ENCODE measurements at places on chromosomes 6 and 20. TPM values are rescaled to one million over a fixed set of nuclear protein-coding genes. Genes with fewer than 3 reads are reported as not detected.
A peak's percentile ranks its signal among the peaks of the same experiment; 100 is the strongest.

- no peaks in the 10 kb centered on the region for H3K36me3 ChIP-seq
- DNase-seq: no peak
- H3K4me3 ChIP-seq: no peak overlapping the region
- H3K4me1 ChIP-seq: no peaks in the 10 kb centered on the region
- no peaks in the 10 kb centered on the region for H3K27me3 ChIP-seq
These were observed 64.4 kb upstream of the FUCA2 start for GRCh38 chr6:143575901-143576426.

GRCh38 chr20:60408435-60408834 lies 450.2 kb downstream of the CDH26 start:
- no peaks in the 10 kb centered on the region for H3K4me1 ChIP-seq
- H3K4me3 ChIP-seq: no peak overlapping the region
- no peak for DNase-seq
- no peak overlapping the region for H3K27ac ChIP-seq

DNA sequence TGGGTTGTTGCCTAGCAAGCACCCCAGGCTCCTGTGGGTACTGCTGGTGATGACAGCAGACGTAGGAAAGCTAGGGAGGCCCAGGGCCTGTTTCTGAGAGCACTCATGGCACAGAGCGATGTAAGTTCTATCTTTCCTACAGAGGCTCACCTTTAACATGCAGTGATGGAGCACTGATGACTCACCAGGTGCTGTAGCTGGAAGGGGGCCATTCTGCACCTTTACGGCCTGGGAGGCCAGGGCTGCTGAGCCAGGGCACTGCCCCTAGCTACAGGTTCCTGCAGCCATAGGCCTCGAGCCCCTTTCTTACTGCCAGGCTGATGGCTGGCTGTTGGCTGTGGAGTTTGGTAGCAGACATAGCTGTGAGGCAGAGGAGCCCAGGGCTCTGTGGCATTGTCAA lies 31.1 kb upstream of the GPR6 start:
- H3K27me3 ChIP-seq: no peaks in the 10 kb centered on the region
- no peak overlapping the region for H3K4me3 ChIP-seq
- H3K27ac ChIP-seq: no peak overlapping the region
- no peaks in the 10 kb centered on the region for H3K36me3 ChIP-seq

- DNase-seq: no peak
- peaks cover 44% of the 10 kb centered on the region for H3K4me1 ChIP-seq
- H3K27ac ChIP-seq: peak overlapping the region; percentile 9
- no peak overlapping the region for H3K4me3 ChIP-seq
- no peaks in the 10 kb centered on the region for H3K27me3 ChIP-seq
- no peaks in the 10 kb centered on the region for H3K36me3 ChIP-seq
These were observed 48.6 kb upstream of the SASH1 start for GRCh38 chr6:148294059-148294458.

DNA sequence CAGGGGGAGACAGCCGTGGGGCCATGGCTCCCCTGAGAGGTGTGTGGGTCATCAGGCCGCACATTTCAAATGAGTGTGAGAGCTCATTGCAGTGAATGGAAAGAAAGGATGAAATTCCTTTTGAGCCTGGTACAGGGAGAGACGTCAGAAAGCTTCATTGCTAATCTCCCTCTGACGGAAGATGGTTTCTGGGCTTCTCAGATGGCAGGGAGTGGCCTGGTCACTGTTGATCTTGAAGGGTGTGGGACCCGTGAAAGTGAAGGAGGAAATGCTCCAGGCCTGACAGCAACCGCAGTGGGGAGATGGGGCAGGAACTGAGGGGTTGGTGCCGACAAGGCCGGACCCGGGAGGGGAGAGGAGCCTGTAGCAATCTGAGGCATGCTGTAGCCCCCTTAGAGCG lies 127.4 kb downstream of the MYLK4 start:
- no peak for DNase-seq
- no peaks in the 10 kb centered on the region for H3K27me3 ChIP-seq
- H3K4me3 ChIP-seq: no peak overlapping the region
- no peaks in the 10 kb centered on the region for H3K4me1 ChIP-seq
- no peak overlapping the region for H3K27ac ChIP-seq

GRCh38 chr6:148700741-148701311 lies 46.0 kb upstream of the UST start:
- H3K36me3 ChIP-seq: no peaks in the 10 kb centered on the region
- no peaks in the 10 kb centered on the region for H3K27me3 ChIP-seq
- DNase-seq: no peak
- H3K4me3 ChIP-seq: no peak overlapping the region
- H3K4me1 ChIP-seq: peaks cover 8% of the 10 kb centered on the region

DNA sequence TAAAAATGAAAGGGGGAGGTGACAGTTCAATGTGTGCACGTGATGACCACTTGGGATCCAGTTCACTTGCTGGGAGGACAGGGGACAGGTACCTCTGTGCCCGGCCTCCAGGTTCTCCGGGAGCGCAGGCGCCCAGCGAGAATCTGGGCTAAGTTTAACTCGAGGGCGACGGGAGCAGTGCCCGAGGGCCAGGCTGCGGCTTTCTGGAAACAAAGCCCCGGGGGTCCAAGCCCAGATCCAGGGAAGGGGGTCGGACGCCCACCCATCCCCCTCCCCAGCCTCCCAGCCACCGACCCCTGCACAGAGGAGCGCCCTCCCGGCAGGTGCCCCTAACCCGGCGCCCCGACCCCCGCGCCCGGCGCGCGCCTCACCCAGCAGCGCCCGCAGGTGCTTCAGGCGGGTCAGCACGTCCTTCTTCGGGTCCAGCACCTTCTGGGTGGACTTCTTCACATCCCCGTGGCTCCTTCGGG lies 405 bp downstream of the RALGAPA2 start:
- H3K4me3 ChIP-seq: peak overlapping the region; percentile 94
- H3K27ac ChIP-seq: peak overlapping the region; percentile 95
- no peaks in the 10 kb centered on the region for H3K27me3 ChIP-seq
- H3K4me1 ChIP-seq: peaks cover 9% of the 10 kb centered on the region

DNA sequence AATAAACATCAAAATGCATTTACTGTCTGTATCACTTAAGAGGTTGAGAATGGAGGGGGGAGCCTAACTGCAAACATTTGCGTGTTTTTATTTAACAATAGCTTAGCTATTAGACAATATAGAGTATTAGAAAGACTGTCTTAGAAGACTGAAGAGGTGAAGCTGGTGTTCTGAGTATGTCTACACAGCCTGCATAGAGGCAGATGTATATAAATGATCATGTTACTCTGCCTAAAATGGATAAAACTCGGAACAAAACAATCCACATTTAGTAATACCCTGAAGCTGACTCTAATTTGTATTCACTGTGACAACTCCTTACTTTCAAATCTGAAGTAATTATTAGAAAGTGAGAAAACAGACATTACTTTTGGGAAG lies 181.9 kb downstream of the GMPR start:
- no peak overlapping the region for H3K4me3 ChIP-seq
- H3K36me3 ChIP-seq: no peaks in the 10 kb centered on the region
- DNase-seq: no peak
- peaks cover 20% of the 10 kb centered on the region for H3K4me1 ChIP-seq

GRCh38 chr6:40116832-40117231 lies 182.6 kb upstream of the MOCS1 start:
- DNase-seq: no peak
- H3K27ac ChIP-seq: no peak overlapping the region
- no peaks in the 10 kb centered on the region for H3K27me3 ChIP-seq
- no peaks in the 10 kb centered on the region for H3K4me1 ChIP-seq
- H3K4me3 ChIP-seq: no peak overlapping the region
- H3K36me3 ChIP-seq: no peaks in the 10 kb centered on the region

DNA sequence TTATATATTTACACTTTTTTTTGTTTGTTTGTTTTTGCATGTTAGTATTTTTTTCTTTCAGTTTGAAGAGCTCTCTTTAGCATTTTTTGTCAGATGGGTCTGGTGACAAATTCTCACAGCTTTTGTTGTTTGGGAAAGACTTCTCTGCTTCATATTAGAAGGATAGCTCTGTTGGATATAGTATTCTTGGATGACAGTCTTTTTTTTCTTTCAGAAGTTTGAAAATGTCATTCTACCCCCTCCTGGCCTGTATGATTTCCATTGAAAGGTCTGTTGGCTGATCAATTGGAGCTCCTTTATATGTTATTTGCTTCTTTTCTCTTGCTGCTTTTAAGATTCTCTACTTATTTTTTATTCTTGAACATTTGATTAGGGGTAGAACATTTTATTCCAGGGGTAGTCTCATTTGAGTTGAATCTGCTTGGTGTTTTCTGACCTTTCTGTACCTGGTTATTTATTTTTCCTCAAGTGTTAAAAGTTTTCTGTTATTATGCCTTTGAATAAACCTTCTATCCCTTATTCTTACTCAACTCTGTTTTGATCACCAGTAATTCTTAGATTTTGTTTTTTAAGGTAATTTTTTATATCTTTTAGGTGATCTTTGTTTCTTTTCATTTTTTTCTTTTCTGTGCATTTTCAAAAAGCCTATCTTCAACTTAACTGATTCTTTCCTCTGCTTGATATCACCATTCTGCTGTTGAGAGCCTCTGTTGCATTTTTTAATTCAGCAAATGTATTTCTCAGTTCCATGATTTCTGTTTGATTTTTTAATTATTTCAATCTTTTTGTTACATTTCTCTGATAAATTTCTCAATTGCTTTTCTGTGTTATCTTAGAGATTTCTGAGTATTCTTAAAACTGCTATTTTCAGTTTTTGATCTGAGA lies 176.8 kb upstream of the ECI2 start:
- no peaks in the 10 kb centered on the region for H3K27me3 ChIP-seq
- H3K36me3 ChIP-seq: no peaks in the 10 kb centered on the region
- no peaks in the 10 kb centered on the region for H3K4me1 ChIP-seq
- no peak overlapping the region for H3K27ac ChIP-seq
- no peak overlapping the region for H3K4me3 ChIP-seq

DNA sequence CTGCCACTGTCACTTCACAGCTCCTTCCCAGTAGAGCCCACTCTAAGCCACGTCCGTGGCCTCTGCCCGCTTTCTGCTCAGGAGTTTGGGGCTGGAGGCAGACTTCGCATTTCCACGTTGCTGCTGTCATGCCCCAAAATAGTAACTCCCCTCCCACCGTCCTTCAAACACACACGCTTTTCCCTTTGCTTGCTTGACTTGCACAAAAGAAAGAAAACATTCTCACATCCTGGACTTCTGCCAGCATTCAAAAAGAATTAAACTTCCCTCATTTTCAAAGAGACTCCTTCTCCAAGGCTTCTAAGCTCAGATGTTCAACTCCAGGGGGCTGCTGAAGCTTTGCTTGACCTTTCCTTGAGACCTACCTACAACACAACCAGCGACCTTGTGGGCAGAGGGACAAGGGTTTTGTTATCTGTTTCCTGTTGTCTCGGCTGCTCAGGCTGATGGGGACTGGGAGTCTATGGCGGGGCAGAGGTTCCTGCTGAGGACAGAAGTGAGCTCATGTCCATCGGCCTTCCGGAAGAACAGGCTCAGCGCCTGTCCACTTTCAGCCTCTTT lies 263.8 kb upstream of the FOXQ1 start:
- DNase-seq: no peak
- H3K27ac ChIP-seq: no peak overlapping the region
- no peaks in the 10 kb centered on the region for H3K36me3 ChIP-seq
- H3K4me1 ChIP-seq: no peaks in the 10 kb centered on the region

DEF6 gene
- 13.1 TPM for total RNA-seq

BAG2 gene
- 5.3 TPM for total RNA-seq

TREM1 gene
- 0.16 TPM for total RNA-seq

PAX1 gene
- not detected for total RNA-seq

Measured in testis (tissue), 5 donors.